ENCODE measurements at places on chromosomes 3 and 15.

DNA sequence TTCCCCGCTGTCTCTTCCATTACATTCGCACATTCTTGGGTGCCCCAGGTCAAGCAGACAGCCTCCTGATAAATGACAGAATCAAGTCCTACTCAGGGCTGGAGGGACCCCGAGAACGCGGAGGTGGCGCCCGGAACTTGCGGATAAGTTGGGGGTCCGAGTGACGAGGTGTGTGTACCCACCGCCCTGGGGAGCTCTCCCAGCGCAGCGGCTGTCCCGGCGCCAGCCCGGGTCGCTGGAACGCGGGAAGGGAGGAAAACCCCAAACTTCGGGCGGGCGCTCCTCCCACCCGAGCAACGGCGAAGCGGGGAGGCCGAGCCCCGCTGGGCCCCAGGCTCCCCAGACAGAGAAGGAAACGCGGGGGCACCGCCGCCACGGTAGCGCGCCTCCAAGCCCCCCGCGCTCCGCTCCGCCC is 550 bp downstream of the CLN6 start:
- DNase-seq = no peak

GRCh38 chr3:168073842-168074605 is 21.7 kb downstream of the GOLIM4 start:
- no peak for DNase-seq

GRCh38 chr3:134339913-134340312 is 34.3 kb downstream of the AMOTL2 start:
- DNase-seq = no peak

DNA sequence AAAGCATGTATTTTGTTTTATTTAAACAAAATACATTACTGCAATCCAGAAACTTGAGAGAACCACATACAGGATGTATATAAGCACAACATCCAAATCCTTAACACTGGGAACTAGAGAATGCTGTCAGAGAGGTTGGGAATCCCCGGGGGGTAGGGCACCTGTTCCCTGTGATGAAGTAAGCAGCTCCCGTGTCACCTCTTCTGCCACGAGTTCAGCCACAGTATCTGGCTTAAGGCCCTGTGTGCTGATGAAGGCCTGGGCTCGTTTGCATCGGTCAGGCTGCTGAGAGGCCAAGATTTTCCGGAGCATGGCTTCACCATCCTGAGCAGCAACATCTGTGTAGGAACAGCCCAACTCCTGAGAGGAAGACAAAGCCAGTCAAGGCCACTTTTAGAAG is 36.4 kb downstream of the EIF3J start:
- no peak for DNase-seq

- DNase-seq = no peak
Measured at GRCh38 chr3:142211034-142211433, 14.4 kb downstream of the GK5 start.

DNA sequence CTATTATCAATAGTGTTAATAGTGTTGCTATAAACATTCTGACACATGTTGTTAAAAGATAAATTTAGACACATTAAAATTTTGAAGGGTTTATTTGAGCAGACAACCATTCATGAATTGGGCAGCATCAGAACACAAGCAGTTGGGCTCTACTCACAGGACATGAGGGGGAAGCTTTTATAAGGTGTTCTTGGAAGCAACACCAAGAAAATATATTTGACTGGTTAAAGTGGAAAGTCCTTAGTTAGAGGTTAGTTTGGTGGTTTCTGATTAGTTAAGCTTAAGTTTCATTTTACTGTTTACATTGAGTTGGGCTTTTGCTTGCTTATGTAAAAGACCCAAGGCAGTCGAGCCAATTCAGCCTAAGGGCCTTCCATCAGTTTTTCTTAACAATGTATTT is 220.7 kb downstream of the CD47 start:
- no peak for DNase-seq

- DNase-seq = no peak
Measured at GRCh38 chr3:51389423-51390183, 1.5 kb upstream of the RBM15B start.

DNA sequence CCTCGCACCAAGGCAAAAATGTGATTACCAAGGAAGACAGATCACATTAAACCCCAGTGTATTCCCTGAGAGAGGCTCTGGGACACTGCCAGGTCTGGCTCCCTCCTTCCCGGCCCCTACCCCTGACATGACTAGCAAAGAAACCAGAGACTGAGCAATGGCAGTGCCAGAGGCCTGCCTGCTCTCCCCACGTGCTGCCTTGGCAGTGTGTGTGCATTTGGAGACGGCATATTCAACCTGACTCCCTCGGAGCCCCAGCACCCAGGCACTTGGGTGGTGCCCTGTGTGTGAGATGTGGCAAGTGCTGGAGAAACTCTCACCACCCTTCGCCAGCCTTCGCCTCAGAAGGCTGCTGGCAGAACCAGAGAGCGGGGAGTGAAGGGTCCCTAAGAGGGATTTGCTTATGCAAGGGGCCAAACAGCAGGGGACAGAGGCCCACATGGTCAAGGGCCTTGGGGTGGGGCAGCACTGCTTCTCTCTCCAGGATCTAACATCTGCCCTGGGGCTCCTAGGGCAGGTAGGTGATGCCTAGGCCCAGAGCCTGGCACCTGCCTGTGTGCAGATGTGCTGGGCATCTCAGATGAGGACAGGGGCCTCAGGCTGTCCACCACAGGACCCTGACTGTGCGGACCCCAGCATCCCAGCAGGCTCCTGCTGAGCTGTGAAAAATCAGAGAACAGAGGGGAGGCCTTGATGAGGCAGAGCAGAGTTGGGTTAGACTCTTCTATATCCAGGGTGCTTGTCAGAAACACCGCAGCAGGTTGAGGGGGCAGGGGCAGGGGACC is 23.6 kb upstream of the PLXNA1 start:
- no peak for DNase-seq

DNA sequence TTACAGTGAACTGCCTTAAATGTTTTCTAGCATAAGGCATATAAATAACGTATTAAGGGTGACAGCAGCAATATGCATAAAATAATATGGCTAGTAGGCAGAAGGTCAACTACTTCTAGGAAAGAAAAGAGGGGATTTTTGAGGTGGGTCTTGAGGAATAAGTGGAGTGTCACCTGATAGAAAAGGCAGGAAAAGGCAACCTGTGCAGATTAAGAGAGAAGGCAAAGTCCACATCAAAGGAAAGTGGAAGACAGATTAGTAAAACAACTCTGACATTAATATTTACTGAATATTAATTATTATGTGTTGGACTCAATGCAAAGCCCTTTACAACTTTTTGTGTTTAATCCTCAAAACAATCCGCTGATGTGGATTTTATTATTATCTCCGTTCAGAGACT is 2.8 kb downstream of the THOC7 start:
- no peak for DNase-seq

DNA sequence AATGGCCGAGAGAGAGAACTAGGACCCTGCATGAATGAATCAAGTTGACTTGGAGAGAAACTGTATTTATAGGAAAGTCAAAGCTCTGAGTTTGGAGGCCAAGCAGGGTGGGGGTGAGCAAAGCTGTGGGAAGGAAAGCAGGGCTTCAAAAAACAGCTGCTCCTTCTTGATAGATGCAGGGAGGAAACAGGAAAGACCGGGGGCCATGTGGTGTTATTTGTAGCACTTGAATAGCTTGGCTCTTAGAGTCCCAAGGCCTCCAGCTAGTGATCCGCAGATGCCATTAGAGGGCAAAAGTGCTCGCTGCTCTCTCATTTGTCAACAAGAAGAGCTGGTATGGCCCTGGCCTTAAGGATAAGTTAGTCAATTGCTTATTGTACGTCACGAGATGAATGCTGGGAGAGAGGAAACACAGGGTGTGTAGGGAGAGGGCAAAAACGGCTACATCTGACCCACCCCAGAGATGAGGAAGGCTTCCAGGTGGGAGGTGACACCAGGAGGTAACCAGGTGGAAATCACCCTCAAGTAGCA is at the start of gene ALG1L2:
Gene ALG1L2, plus strand, starts transcription at position 481 of the 531 bp plus-strand sequence. CDS start 186 bp downstream, outside the sequence.
- no peak for DNase-seq

DNA sequence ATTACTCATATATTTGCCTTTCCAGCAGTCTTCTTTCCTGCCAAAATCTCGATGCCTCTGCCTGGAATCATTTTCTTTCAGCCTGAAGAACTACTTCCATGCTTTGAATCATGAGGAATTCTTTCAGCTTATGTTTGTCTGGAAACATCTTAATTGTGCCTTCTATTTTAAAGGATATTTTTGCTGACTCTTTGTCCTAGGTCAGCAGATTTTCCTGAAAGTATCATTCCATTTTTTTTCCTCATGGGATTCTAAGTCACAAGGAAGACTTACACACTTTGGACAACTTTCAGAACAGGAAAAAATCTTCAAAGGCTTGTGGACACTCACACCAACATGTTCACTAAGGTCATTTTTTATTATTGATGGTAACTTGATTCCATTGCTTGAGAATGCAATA is 10.1 kb downstream of the PRR23E start:
- DNase-seq = no peak

DNA sequence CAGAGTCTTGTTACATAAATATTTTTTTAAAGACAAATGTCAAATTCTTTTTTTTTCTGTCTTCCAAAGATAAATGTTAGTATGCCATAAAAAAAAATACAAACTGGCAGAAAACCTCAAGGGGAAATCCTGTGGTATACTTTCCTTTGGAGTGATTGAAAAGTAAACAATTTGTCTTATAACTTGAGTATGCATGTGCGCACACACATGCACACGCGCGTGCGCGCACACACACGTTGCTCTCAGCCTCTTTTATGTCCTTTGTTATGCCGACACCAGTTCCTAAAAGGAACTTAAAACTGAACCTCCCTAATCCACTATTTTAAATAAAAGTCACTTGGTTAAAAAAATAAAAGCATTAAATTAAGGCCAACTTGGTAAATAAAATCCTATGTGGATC is 58.1 kb downstream of the TGFBR2 start:
- no peak for DNase-seq

- no peak for DNase-seq
Measured at GRCh38 chr15:52546031-52546751, 17.5 kb upstream of the MYO5A start.

DNA sequence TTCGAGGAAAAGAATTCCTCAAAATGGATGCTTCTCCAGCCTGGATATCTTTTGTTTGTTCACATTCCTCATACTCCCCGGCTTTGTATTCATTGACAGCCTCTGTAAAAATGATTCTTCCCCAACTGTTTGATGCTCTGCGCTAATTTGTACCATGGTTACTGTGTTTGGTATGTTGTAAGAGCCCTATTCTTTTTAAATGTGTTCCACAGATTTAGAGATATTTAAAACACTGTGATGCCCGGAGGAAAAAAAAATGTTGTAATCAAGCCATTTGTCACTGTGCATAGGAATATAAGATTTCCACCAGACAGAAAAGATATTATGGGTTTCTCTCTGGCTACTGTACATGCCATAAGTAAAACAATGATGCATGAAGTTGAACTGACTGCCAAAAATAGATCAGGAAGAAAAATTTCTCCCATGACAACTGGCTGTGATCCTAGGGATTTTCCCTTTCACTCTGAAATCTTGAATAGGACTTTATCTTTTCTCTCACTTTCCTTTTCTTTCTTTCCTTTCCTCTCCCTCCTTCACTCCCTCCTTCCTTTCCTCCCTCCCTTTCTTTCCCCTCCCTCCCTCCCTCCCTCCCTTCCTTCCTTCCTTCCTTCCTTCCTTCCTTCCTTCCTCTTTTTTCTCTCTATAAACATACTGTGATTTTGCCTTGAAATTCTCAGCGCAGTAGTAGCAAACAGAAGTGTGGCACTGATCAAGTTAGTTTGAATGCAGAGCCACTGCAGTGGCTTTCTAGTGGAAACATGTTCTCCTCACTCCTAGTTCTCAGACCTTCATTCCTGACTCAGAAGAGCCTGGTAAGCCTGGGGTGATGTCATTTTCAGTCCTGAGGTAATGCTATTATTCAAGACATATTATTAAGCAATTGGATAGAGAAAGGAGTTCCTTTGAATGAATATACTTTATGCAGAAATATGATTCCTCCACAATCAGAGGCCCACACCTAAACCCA is 254.9 kb upstream of the TBL1XR1 start:
- no peak for DNase-seq

GRCh38 chr3:39361252-39361927 is 21.8 kb upstream of the SLC25A38 start:
- DNase-seq = no peak
